ENCODE measurements at places on chromosomes 12 and 14.

GRCh38 chr12:13215056-13215455 is 18.5 kb downstream of the EMP1 start:
- no peak for DNase-seq

DNA sequence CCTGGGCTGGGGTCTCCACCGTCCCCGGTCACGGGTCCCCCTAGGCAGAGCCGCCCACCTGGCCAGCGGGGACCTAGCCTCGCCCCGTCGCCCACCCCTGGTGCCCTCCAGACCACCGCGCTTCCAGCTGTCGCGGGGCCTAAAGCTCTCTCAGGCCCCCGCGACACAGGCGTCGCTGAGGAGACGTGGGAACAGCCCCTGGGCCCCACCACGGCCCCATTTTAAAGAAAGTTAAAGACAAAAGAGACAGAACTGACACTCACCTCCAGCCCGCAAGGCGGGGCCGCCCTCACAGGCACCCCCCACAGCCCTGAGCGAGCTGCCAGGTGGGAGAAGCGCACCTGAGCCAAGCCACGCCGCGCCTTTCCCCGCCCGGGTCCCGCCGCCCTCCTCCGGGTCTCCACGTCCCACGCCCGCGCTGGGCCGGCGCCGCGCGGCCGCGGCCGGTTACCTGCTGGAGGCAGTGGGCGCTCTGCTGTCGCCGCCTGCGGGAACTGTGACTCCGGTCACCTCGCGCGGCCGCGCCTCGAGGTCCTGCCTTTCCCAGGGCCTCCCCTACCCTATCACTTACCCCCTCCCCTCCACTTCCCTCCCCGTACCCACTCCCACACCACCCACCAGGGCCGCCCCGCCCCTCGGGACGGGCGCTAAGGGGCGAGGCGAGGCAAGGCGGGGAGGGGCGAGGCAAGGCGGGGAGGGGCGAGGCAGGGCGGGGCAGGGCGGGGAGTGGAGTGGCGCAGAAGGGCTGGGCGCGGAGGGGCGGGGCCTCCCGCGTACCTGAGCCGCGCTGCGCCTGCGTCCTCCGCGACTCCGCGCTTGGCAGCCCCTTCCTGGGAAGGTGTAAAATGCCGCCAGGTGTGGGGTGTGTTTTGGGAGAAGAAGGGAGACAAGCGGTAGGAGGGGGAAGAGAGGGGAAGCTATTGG is 31.2 kb downstream of the TC2N start:
- DNase-seq = no peak

DNA sequence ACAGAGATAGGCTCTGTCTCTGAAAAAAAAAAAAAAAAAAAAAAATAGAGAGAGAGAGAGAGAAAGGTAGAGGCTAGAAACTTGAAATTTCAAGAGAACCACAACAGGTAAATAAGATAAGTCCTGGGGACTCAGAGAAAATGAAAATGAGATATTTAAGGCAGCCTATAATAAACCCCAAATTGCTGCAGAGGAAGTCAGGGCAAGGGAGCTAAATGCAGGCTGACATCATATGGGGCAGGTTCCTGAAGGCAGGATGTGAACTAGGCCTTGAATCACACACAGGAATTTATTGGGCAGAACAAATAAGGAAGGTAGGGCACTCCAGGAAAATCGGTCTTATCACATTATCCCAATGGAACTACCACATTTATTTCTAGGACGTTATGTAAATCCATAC is 54.9 kb upstream of the NUDT4 start:
- no peak for DNase-seq

GRCh38 chr14:72961579-72962335 is 35.5 kb downstream of the DCAF4 start:
- DNase-seq = no peak

DNA sequence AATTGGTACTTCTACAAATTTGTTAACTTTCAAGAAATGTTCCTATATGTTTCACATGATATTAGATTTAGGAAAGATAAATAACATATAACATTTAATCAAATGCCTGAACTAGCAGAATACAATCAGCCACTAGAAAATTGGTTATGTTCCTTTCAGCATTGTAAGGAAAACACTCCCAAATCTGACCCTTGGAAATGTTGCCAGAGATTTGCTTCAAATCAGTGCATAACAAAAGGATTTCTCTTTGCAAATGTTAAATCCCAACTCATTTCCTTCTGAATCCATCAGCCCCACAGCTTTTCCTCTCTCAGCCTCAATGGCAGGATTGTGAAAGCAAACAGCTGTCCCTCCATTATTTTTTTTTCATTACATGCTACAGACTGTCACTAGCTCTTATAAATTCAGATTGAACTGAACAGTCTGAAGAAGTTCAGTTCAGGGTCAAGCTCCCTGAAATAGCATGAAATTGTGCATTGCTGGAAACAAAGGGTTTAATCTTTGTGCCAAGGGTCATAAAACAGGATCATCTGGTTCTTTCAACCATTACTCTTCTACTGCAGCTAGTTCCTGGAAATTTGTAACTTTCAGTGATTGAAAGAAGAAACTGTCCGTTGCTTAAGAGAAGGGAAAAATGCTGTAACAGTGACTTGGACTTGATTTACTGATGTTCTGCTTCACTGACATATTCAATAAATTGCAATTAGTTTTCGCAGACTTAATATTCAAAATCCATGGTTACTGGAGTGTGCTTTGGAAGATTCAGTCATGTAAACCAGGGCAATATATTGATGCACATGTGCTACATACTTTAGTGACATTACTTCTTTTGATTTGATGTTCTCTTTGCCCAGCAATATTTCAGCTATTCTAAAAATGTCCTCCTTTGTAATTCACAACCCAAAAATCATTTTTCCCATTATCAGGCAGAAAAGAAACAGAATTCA is 246.4 kb downstream of the RPL10L start:
- no peak for DNase-seq

DNA sequence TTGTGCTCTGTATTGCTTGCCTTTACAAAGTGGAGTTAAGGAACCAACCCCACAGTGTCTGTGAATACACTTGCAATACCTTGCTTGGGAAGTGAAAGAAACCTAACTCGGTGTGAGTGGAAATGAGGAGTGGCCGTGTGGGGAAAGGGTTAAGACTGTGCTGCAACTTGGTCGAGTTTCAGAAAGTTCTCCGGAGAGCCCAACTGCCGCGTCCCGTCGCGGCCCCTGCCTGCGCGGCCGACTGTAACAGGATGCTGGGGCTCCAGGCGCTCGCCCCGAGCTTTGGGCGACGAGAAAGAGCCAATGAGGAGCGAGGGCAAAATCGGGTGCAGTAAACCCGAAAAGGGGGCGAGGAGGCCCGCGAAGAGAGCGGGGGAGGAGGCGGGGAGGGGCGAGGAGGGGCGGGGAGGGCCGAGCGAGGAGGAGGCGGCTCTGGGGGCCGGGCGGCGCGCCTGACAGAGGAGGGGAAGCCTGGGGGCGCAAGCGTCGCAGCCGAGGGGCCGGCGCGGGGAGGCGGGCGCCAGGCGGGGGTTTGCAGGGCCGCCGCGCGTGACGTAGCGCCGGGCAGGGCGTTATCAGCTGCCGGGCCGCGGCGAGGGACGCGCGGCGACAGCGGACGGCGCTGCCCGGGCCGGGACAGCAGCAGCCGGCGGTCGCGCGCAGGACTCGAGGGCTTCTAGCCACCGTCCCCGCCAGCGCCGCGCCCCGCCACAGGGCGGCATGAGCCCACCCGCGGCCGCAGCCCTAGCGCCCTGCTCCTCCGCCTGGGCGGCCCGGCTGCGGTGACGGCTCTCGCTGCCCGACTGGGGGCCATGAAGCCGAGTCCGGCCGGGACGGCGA is at the start of gene DACT1:
TSS of gene DACT1 (plus strand) at position 572 of the 840 bp plus-strand sequence. CDS start at position 813, 241 bp downstream.
- DNase-seq = no peak

- no peak for DNase-seq
These were observed 78.0 kb upstream of the IFNG-AS1 start for GRCh38 chr12:67911275-67911600.

DNA sequence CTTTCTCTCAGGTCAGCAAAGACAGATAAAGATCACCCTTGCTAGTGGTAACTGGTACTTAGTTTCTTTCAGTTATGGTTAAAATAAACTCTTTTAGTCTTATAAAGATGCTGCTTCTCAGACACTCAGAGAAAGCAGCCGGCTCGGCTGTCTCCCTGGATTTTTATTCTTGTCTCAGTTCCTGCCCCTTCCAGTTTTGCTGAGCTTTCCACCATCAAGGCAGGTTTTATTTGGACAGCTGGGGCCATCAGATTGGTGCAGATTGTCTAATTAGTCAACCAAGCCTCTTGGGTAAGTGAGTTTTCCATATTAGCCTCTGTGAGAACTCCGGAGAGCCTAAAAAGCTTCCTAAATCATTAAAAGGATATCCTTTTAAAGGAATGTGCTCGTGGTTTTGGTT is 130.8 kb upstream of the BMP4 start:
- no peak for DNase-seq

DNA sequence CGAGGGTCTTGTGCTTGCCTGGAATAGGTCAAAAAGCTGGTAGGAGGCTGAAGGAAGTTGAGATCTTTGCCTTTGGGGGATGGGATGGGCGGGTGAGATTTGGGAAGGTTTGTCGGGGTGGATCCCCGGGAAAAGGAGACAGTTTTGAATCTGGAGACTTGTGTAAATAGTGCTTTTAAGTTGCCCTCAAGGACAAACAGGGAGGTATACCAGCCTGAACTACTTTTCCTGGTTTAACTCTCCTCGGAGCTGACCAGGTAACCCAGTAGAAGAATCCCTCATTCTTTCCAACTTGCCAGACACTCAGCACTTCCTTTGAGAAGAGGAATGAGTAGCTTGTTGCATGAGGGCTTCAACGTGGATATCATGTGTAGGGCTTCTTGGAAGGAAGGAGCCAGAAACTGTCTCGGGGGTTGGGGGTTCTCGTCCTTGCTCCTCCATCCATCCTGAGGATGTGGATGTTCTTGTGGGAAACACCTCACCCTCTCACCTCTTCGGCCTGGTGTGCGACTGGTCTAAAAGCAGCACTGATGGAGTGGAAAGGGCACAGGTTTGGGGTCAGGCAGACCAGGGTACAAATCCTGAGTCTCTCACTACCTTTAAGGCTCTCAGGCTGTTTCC is 1.9 kb downstream of the TEAD4 start:
- no peak for DNase-seq

GRCh38 chr12:53807322-53807860 is 55.6 kb upstream of the CISTR start:
- DNase-seq = no peak

- no peak for DNase-seq
These were observed 1.9 kb downstream of the FZD10 start for GRCh38 chr12:130164216-130164542.

DNA sequence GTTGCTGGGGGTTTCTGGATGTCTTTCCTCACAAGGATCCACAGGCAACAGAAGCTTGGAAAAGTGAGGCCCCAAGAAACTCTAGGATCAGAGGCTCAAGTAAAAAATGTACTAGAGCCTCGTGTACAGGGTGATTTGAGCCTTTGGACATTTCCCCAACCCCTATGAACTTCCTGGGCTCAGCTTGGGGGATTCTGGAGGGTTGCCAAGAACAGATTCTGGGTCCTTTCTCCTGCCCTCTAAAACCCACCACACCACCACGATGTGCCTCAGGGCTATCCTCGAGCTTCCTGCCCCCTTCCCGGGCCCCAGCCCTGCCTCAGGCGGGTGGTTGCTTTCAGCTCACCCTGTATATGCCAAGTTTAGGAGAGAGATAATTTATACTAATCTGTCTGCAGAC is 583 bp downstream of the FAM186B start:
- DNase-seq = no peak
